ENCODE measurements at places on chromosomes 11 and 22.

GRCh38 chr22:40449676-40450035 lies 79.3 kb downstream of the SGSM3 start:
- DNase-seq = no peak

- no peak for DNase-seq
Measured at GRCh38 chr11:72598906-72599305, 75.3 kb downstream of the PDE2A start.

DNA sequence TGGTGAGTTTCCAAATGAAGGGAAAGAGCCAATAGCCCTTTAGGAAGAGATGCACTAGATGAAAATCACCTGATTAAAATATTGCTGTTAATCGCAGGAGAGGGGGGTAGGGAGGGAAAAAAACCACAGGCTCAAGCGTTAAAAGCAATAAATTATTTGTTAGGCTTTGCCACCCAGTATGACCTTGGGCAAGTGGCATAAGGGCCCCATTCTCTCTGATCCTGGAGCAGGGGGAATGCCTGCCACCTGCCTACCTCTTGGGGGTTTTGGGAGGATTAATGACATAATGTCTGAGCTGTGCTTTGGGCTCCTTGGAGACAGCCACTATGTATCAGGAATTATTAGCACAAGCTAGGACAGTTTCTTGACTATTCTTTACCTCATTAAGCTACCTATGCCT lies 80.0 kb downstream of the ZNRF3 start:
- DNase-seq = no peak

- no peak for DNase-seq
Measured at GRCh38 chr22:29784451-29785361, 17.5 kb downstream of the UQCR10 start.

- no peak for DNase-seq
Measured at GRCh38 chr11:84747871-84748270, 879.3 kb downstream of the DLG2 start.

DNA sequence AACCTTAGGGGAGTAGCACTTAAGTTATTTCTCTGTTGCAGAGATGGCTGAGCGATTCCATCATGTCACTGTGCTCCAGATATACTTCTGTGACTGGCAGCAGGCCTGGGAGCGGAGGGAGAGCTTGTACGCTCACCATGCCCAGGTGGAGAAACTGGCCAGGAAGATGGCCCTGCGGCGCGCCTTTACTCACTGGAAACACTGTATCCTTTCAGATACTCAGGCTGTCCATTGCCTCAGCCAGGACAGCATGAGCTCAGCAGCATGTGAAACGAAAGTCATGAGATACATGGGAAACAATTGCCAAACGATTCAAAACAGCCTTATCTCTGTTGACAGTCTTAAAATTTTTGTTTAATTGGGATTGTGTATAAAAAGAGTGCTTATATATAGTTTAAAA lies 78.9 kb downstream of the SFI1 start:
- DNase-seq = no peak

- DNase-seq = no peak
Measured at GRCh38 chr11:17948296-17948695, 64.6 kb downstream of the SERGEF start.

DNA sequence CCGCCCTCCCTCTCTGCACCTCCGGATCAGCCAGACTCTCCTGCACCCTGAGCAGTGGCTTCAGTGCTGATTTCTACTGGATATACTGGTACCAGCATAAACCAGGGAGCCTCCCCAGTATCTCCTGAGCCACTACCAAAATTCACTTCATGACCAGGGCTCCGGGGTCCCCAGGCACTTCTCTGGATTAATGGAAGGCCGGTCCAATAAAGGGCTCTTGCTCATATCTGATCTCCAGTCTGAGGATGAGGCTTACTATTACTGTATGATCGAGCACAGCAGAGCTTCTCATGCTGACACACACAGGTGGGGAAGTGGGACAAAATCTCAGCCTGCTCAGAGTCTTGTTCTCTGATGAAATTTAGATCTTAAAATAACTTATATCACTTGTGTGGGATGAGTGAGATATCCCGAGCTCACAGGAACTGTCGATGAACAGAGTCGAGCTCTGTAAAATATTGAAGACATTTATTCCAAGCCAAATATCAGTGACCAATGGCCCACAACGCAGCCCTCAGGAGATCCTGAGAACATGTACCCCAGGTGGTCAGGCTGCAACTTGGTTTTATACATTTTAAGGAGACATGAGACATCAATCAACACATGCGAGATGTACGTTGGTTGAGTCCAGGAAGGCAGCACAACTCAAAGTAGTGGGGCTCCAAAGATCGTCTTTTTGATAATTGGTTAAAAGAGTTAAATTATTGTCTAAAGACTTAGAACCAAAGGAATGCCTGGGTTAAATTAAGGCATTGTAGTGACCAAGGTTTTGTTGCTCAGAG lies 93.0 kb upstream of the TOP3B start:
- DNase-seq = no peak

DNA sequence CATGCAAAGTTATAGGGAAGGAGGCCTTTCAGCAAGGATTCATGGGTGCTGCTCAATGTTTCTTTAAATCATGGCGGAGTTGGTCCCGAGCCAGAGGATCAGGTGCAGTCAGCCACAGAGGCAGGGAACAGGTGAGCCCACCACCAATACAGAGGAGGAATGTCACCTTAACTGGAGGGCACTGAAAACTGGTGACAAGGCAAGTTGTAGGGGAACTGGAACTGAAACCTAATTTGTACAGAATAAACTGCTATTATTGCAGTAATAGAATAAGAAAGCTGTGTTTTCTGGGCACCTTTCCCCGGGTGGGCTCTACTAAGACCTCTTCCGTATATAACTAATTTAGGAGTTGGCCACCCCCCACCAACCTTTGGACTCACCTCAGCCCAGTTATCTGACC lies 296.0 kb upstream of the NARS2 start:
- no peak for DNase-seq

DNA sequence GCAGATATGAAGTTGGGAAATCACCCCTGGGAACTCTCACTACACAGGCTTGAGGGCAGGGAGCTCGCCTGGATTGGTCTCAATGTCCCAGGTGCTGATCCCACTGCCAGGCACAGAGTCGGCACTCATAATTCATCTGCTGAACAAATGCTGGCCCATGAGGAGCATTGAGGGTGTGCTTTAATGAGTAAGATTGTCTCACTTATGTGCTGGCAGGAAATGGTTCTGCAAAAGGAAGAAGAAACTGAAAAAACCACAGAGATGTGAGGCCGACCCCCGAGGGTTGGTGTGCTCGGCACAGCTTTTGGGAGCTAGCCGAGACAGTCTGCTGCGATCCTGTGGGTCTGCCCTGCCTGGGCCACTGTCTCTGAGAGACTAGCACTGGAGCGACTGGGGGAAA lies 9.4 kb downstream of the PLAAT2 start:
- DNase-seq = no peak
